ENCODE measurements at places on chromosomes 1 and 21. TPM values are rescaled to one million over a fixed set of nuclear protein-coding genes. Genes with fewer than 3 reads are reported as not detected.
A peak's percentile ranks its signal among the peaks of the same experiment; 100 is the strongest.

GRCh38 chr21:25850126-25850842 lies 115.5 kb downstream of the GABPA start:
- DNase-seq = no peak
- H3K36me3 ChIP-seq = no peaks in the 10 kb centered on the region
- no peaks in the 10 kb centered on the region for H3K4me1 ChIP-seq
- H3K27ac ChIP-seq = no peak overlapping the region
- no peak overlapping the region for H3K4me3 ChIP-seq

DNA sequence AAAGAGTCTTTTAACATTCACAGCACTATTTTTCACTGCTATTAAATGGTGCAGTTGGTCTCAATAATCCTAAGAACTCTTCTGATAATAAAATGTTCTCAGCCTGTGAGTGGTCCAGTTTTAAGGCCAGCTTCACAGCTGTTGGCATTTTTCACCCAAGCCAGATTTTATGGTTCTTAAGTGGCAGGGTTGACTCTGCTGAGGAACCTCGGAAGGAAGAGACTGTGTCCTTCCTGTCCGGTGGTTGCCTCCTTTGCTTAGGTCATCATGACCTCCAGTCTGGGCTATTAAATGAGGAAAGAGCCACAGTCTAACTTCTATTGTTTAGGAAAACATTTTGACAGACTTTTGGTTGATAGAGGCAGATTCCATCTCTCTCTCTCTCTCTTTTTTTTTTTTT lies 112.5 kb upstream of the SERBP1 start:
- H3K4me1 ChIP-seq = no peaks in the 10 kb centered on the region
- no peaks in the 10 kb centered on the region for H3K27me3 ChIP-seq
- H3K4me3 ChIP-seq = no peak overlapping the region
- no peak for DNase-seq
- H3K27ac ChIP-seq = no peak overlapping the region

DNA sequence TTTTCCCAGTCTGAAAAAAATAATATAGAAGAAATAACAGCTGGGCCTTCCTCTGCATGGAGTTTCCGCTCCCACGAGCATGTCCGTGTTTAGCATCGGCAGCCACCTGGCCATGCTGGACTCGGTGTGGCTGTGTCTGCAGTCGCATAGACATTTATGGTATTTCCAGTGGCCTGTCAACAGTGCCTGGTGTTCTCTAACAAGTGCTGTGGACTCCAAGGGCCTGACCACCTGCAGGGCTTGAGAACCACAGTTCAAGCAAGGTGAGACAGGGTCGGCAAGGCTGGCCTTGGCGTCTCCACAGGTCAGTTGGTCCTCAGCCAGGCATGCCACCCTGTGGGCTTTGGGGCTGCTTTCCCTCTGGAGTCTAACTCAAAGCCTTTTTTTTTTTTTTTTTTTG lies 124.8 kb downstream of the PGBD5 start:
- no peaks in the 10 kb centered on the region for H3K36me3 ChIP-seq
- DNase-seq = no peak
- H3K4me3 ChIP-seq = no peak overlapping the region
- no peak overlapping the region for H3K27ac ChIP-seq

KCNA3 gene
- 11.3 TPM for total RNA-seq

PPP1R8 gene
- total RNA-seq = 34.4 TPM

DNA sequence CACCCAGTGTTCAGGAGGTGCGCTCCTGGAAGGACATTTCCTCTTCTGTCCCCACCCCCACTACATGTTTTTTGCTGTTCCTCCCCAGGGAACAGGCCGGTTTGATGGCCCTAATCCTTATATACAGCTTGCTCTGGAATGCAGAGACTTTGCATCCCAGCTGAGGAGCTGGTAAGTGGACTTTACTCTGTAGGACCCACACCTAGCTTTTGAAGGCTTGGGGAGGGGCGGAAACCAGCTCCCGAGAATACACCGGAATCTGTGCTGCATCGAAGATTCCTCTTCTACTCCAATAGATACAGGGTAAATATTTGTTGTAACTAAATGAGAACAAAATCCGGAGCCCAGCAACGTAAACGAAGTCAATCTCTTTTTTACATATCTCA lies 1.2 kb upstream of the CGN start:
- peaks cover 46% of the 10 kb centered on the region for H3K27me3 ChIP-seq
- H3K4me3 ChIP-seq = no peak overlapping the region
- no peak overlapping the region for H3K27ac ChIP-seq
- no peaks in the 10 kb centered on the region for H3K36me3 ChIP-seq
- DNase-seq = no peak

- H3K4me3 ChIP-seq = no peak overlapping the region
- H3K27ac ChIP-seq = peak overlapping the region; percentile 89
- peaks cover 6% of the 10 kb centered on the region for H3K4me1 ChIP-seq
- no peaks in the 10 kb centered on the region for H3K27me3 ChIP-seq
- H3K36me3 ChIP-seq = no peaks in the 10 kb centered on the region
Measured at GRCh38 chr1:23169727-23170335, 1.2 kb upstream of the LUZP1 start.

- H3K36me3 ChIP-seq = peaks cover 56% of the 10 kb centered on the region
- no peaks in the 10 kb centered on the region for H3K4me1 ChIP-seq
- H3K4me3 ChIP-seq = no peak overlapping the region
Measured at GRCh38 chr1:225977937-225978748, 21.0 kb downstream of the SDE2 start.

GRCh38 chr1:78627321-78627720 lies 7.1 kb downstream of the IFI44L start:
- no peak overlapping the region for H3K4me3 ChIP-seq
- no peaks in the 10 kb centered on the region for H3K36me3 ChIP-seq
- H3K27ac ChIP-seq = no peak overlapping the region
- DNase-seq = no peak
- no peaks in the 10 kb centered on the region for H3K4me1 ChIP-seq

DNA sequence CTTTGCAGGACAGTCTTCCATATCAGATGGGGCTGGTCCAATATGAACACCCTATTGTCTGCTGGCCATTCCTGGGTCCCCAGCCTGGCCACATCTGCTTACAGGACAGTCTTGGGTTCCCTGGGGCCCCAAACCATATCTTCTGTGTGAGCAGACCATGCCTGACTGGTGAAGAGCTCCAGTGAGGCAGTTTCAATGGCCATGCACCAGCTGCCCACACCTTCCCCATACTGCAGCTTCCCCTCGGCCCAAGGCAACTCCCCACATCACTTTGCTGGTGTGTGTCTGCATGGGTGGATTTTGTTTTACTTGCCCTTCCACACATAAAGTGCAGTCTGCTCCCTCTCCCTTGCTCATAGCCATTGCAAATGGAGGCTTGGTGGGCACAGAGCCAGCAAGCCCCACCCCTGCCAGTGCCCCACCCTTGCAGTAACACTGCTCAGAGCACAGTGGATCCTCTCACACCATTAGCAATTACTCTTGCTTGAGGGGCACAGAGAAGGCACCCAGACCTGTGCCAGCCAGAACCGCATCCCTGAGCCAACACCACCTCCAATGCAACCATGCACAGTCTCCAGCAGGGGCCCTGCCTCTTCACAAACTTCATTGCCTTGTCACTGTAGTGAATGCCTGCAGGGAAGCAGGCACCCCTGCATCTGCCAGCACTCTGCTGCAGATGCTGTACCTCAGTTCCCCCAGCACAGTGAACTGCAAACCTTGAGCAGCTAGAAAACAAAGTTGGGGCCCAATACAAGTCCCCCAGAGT lies 474.5 kb upstream of the BEND5 start:
- no peaks in the 10 kb centered on the region for H3K4me1 ChIP-seq
- H3K36me3 ChIP-seq = no peaks in the 10 kb centered on the region
- H3K4me3 ChIP-seq = no peak overlapping the region
- no peak overlapping the region for H3K27ac ChIP-seq
- no peak for DNase-seq
- no peaks in the 10 kb centered on the region for H3K27me3 ChIP-seq

RASAL2 gene
- total RNA-seq = 27.5 TPM

GRCh38 chr1:213976665-213977485 lies 10.9 kb upstream of the PROX1 start:
- H3K27ac ChIP-seq = no peak overlapping the region
- H3K4me1 ChIP-seq = no peaks in the 10 kb centered on the region

DNA sequence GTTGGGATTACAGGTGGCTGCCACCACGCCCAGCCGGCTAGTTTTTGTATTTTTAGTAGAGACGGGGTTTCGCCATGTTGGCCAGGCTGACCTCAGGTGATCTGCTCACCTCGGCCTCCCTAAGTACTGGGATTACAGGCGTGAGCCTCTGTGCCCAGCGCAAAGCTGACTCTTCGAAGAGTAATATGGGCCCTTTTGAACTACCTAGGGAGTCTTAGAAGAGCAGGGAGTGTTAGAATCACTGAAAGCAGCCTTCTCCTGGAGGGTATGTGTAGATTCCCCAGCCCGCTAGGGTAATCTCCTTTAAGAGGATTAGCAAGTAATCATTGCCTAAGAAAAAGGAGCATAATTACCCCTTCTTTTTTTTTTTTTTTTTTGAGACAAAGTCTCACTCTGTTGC lies 6.5 kb upstream of the MAST2 start:
- DNase-seq = no peak
- no peaks in the 10 kb centered on the region for H3K27me3 ChIP-seq
- H3K36me3 ChIP-seq = no peaks in the 10 kb centered on the region
- H3K4me1 ChIP-seq = peaks cover under 1% of the 10 kb centered on the region
- no peak overlapping the region for H3K4me3 ChIP-seq

Data from left lung (tissue), 14 donors.